ENCODE measurements at places on chromosomes 7 and 10.

DNA sequence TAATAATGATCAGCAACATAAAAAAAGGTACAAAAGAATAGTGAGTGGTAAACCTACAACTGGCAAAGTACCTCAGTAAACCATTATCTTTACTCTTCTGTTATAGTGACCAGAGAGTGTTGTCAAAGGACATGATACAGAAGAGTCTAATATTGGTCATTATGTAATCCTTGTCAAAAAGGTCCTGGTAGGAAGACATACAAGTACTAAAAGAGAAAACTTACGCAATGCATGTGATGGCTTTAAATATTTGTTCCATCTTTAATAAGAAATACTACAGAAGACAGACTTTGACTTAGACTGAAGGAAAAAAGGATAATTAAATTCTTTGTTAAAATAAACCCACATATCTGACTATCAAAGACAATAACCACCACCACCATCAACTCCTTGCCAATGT, 6.5 kb downstream of the DOCK4 start:
- no peak overlapping the region for H3K4me3 ChIP-seq
- H3K27ac ChIP-seq, result no peak overlapping the region
- peaks cover 6% of the 10 kb centered on the region for H3K4me1 ChIP-seq
- H3K36me3 ChIP-seq, result no peaks in the 10 kb centered on the region
- no peaks in the 10 kb centered on the region for H3K27me3 ChIP-seq

DNA sequence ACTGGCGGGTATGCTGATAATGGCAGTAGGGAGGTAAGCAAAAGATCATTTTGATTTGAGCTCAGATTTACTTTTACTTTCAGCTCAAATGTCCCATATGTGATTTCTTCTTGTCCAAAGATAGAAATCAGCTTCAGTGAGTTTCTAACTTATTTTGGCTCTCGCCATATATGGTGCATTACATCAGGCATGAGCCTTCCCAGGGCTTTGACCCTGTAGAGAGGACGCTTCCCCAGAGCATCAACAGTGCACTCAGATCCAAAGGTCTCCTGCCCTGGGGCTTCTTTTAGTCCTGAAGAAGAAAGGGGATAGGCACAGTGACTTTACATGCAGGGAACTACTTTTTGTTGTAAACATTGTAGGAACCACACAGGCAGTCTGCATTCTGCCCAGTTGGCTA, 128.6 kb upstream of the PDLIM1 start:
- no peak for DNase-seq
- no peaks in the 10 kb centered on the region for H3K27me3 ChIP-seq
- no peak overlapping the region for H3K27ac ChIP-seq
- H3K4me1 ChIP-seq, result no peaks in the 10 kb centered on the region
- no peaks in the 10 kb centered on the region for H3K36me3 ChIP-seq

DNA sequence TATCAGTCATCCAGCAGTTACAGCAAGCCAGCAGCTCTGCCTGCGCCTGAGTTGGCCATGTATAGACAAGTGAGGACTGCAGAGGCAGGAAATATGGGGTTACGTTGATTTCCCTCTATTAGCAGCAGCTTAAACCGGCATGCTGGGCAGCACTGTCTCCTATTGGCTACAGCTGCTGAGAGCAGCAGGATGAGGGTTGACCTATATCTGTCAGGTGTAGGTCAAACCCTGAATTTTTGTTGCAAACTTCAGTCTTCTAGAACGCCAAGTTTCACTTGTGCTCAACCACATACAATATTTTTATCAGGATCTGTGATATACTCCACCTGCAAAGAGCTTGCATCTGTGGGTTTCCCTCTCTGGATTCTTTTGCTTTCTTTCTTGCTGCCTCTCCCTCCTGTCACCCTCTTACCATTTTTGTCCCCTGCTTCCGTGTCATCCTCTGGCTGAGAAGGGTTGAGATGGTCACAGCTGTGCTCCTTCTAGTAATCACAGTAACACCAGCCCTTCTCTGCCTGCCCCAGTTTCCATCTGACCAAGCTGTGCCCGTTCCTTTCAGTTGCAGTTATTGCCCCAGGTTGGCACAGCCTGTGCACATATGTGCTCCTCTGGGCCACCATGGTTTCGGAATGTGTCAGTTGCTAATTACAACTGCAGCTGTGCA, 23.8 kb upstream of the GLCCI1 start:
- H3K36me3 ChIP-seq, result no peaks in the 10 kb centered on the region
- no peak overlapping the region for H3K27ac ChIP-seq
- no peaks in the 10 kb centered on the region for H3K27me3 ChIP-seq
- no peaks in the 10 kb centered on the region for H3K4me1 ChIP-seq
- DNase-seq, result no peak
- H3K4me3 ChIP-seq, result no peak overlapping the region

DNA sequence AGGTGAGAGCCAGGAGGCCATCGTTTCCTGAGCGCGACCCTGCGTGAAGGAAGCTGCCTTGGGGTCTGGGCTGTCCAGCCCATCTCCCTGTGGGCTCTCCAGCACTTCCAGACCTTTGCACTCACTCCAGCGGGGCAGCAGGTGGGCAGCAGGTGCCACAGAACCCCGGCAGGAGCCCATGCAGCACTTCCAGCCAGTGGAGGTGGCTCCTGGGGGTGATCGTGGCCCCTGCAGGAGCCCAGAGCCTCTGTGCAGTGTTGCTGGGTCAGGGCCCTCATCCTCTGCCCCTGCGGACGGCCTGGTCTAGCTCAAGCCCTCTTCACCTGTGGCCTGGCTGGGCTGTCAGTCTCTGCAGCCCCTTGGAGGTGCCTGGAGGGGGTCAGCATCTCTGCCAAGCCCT, 59.9 kb downstream of the PWWP2B start:
- no peak for DNase-seq
- no peak overlapping the region for H3K4me3 ChIP-seq
- no peaks in the 10 kb centered on the region for H3K36me3 ChIP-seq
- no peaks in the 10 kb centered on the region for H3K27me3 ChIP-seq
- H3K27ac ChIP-seq, result no peak overlapping the region
- peaks cover 6% of the 10 kb centered on the region for H3K4me1 ChIP-seq

- peaks cover 34% of the 10 kb centered on the region for H3K27me3 ChIP-seq
- no peak overlapping the region for H3K27ac ChIP-seq
- no peak overlapping the region for H3K4me3 ChIP-seq
- peaks cover 3% of the 10 kb centered on the region for H3K4me1 ChIP-seq
- H3K36me3 ChIP-seq, result no peaks in the 10 kb centered on the region
These were observed 855 bp upstream of the PALD1 start for GRCh38 chr10:70477661-70478162.

DNA sequence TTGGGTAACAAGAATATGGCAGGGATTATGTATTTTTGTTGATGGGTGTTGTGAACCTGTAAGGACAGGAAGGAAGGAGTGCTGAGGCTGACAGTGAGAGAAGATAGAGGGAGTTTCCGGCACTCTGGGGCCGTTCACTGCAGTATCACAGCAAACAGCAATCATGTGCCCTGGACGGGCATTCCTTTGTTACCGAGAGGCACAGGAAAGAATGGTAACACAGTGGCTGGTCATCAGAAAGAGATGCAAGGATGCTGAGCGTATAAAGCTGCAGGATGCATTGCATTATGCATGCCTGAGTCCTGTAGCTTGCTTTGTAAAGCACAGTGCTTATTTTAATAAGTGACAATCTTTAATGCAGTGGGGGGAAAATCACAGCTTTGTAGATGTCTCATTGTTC, 286.8 kb downstream of the RPS24 start:
- H3K4me1 ChIP-seq, result peaks cover 12% of the 10 kb centered on the region
- H3K36me3 ChIP-seq, result no peaks in the 10 kb centered on the region
- H3K4me3 ChIP-seq, result no peak overlapping the region
- H3K27ac ChIP-seq, result no peak overlapping the region

- no peak for DNase-seq
- no peaks in the 10 kb centered on the region for H3K27me3 ChIP-seq
- no peaks in the 10 kb centered on the region for H3K4me1 ChIP-seq
- no peak overlapping the region for H3K4me3 ChIP-seq
These were observed 82.4 kb downstream of the CADPS2 start for GRCh38 chr7:122803851-122804250.

DNA sequence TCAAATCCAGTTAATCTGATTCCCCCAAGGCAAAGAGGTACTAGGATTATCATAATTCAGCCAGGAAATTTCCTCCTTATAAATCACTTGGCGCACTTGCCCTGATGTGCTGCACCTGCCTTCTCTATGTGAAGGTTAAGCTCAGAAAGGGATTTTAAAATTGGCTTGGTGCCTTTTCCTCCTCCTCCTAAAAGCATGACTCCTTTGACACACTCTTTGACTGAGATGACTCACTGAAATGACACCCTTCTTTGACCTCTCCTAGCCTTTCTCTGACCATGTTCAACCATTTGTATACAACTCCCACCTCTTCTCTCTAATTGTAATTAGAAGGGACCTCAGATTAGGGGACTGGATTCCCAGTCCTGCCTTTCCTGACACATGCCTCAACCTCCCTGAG, 46.5 kb downstream of the ABLIM1 start:
- H3K27me3 ChIP-seq, result no peaks in the 10 kb centered on the region
- H3K27ac ChIP-seq, result no peak overlapping the region

DNA sequence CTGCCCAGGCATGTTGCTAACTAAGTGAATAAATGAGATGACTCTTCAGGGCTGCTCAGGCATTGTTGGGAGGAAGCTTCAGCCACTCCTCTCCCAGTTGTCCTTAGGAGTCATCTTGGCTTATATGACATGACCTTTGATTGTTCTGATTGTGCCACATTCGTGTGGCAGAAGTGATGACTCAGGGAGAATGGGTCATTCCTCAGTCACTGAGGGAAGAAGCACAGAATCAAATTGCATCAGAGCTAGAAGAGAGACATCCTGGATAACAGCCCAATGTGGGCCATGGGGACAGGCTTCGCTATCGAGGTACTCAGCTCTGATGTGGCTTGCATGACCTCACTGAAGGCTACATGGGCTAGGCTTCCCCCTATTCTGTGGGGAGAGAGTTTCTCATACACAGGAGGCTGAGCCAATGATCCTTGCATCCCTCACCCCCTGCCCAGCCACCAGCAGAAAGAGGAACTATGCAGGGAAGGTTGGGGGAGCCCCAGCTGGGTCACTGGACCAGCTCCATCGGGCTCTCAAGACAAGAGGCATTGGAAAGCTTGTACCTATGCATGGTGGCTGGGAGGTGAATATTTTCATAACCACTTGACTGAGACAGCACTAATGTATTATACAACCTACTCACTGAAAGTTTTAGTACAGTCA, 6.0 kb upstream of the HMX3 start:
- DNase-seq, result no peak
- H3K27me3 ChIP-seq, result peaks cover 32% of the 10 kb centered on the region
- H3K36me3 ChIP-seq, result no peaks in the 10 kb centered on the region
- no peak overlapping the region for H3K4me3 ChIP-seq
- H3K27ac ChIP-seq, result no peak overlapping the region

Measured in trophoblast cell (in vitro differentiated cells and primary cell).